Right cardiac atrium (tissue), 5 donors: ENCODE measurements at places on chromosomes 16 and 17. TPM values are rescaled to one million over a fixed set of nuclear protein-coding genes. Genes with fewer than 3 reads are reported as not detected.

- peak; percentile 84 for DNase-seq
Observed at GRCh38 chr17:32265192-32265923, at the start of gene RHBDL3. Gene RHBDL3, plus strand, starts transcription at chr17:32265832. Its CDS starts 358 bp downstream, at chr17:32266190.

DNA sequence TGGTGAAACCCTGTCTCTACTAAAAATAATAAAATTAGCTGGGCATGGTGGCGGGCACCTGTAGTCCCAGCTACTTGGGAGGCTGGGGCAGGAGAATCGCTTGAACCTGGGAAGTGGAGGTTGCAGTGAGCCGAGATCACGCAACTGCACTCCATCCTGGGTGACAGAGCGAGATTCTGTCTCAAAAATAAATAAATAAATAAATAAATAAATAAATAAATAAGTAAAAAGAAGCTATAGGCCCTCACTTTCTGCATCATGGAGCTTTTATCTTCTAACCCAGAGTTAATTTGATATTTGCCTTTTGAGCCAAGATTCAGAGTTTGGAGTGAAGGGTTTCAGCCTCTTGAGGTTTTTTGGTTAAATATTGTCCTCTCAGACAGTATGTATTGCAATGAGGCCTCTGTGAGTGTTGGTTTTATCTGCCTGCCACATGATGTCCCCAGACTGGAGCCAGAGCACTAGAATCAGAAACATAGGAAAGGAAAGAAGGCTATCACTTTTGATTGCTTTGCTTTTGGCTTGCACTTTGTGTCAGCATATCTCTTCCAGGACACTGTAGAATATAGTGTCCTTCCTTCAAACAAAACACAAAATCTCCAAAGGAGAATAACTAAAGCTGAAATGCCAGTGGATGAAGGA is 32.5 kb downstream of the RNF135 start:
- no peak for DNase-seq

DNA sequence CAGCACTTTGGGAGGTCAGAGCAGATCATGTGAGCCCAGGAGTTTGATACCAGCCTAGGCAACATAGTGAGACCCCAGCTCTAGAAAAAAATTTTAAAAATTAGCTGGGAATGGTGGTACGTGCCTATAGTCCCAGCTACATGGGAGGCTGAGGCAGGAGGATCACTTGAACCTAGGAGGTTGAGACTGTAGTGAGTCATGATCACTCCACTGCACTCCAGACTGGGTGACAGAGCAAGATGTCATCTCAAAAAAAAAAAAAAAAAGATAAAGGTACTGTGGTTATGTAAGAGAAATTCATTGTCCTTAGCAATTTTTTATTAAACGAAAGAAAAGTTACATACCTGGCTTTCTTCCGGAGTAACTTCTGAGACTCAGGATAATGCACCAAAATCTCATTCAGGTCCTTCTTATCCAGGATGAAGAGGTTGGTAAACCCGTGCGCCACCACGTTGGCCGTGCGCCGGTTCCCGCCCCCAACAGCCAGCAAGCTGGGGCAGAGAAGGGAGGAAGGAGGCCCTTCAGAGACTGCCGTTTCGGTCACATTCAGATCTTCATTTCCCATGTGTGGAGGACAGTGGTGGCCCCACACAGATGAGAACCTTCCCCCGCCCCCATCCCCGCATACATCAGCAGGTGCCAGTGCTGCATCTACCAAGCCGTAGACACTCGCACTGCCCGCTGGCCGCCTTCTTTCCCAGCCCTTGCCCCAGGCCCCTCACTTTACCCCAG is 73.7 kb downstream of the CNGB1 start:
- DNase-seq: no peak

- no peak for DNase-seq
Observed at GRCh38 chr17:31680126-31680525, 178.9 kb downstream of the COPRS start.

The KRTAP1-5 gene
- total RNA-seq: not detected

The OR1A1 gene
- total RNA-seq: not detected
